ENCODE measurements at places on chromosomes 7 and 10.

- no peak for DNase-seq
These were observed 179.4 kb upstream of the INHBA start for GRCh38 chr7:41882256-41882655.

- DNase-seq, result peak; percentile 85
These were observed 93.4 kb downstream of the DOCK4 start for GRCh38 chr7:112112822-112113255.

DNA sequence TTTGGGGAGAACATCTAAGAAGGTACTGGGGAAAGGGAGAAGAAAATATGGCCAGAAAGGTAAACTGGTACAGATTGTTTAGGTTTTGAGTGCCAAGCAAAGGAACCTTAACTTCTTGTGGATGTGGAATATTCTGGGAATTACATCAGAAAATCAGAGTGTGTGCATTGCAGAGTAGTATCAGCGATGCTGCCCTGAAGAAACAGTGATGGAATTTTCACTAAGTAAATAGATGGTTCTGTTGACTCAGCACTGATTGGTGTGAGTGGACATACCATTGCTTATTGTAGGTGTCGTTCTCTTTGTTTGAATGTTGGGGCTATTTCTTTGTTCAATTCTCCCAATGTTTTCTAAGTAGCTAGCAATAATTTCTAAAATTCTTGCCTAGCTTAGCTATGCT lies 24.4 kb upstream of the AKR1B1 start:
- DNase-seq, result no peak

- DNase-seq, result no peak
These were observed 146.9 kb upstream of the RAB11FIP2 start for GRCh38 chr10:118193642-118194041.

DNA sequence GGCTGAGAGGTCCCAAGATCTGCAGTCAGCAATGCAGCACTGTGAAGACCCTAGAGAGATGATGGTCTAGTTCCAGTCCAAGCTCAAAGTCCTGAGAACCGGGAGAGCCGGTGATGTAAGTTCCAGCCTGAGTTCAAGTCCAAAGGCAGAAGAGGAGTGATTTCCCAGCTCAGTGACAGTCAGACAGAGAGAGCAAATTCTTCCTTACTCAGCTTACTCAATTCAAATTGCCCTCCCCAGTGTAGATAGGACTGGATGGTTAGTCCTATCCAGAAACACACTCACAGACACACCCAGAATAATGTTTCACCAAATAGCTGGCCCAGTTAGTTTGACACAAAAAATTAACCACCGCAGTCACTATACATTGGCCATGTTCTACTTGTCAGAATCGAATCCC lies 185.5 kb upstream of the MYO3A start:
- no peak for DNase-seq

DNA sequence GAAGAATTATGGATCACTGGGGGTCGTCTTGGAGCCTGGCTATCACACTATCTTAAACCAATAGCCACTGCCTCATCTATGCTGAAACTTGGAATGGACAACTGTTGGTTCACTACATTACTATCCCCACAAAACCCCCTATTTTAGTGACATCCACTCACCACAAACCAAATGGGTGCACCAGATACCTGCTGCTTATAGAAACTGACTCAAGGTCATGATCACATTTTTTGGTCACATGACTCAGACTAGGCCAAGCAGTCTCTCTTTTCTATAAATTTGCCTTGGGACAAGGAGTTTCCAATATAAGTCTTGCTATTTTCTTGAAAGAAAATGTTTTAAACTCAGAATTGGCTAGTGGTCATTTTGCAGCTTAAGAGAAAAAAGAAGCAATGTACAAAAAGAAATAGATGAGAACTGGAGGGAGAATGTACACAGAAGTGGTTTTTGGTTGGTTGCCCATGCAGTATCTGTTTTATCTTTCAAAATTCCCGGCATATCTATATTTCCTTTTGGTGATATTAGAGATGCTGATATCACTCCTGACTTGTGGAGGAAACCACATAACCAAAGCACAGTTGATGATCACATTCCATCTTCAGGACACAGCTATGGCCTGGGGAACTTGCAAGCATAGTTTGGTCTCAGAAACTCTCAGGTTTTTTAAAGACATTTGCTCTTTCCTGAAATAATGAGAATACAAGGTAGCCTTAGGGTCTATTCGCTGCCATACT lies 85.2 kb upstream of the CACNA2D1 start:
- DNase-seq, result no peak

DNA sequence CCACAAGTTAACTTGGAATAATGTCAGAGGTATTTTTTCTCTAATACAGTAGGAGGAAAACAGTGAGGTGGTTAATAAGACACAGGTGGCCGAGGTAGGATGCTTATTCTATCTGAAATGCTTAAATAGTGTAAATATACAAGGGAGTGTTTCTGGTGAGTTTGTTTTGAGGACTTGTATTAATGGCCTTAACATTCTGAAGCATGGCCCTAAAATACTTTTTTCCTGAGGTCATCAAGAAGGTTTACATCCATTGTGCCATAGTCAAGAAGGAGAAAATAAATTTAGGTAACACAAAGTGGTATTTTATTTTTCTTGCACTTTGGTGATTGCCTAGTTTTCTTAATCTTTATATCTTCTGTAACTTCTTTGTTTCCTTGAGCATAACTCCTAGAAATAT lies 18.8 kb downstream of the GNAI1 start:
- no peak for DNase-seq

GRCh38 chr7:33258491-33258951 lies 129.2 kb downstream of the BBS9 start:
- DNase-seq, result no peak

- no peak for DNase-seq
These were observed 285.7 kb downstream of the GLRX3 start for GRCh38 chr10:130421909-130422308.

GRCh38 chr10:89357975-89358374 lies 19.9 kb upstream of the IFIT1B start:
- DNase-seq, result no peak

- no peak for DNase-seq
These were observed 15.2 kb downstream of the GRK5 start for GRCh38 chr10:119222537-119222936.

GRCh38 chr10:58179238-58179637 lies 88.5 kb downstream of the IPMK start:
- DNase-seq, result peak; percentile 7

- DNase-seq, result no peak
These were observed 298.2 kb downstream of the GRID1 start for GRCh38 chr10:86068231-86069054.

DNA sequence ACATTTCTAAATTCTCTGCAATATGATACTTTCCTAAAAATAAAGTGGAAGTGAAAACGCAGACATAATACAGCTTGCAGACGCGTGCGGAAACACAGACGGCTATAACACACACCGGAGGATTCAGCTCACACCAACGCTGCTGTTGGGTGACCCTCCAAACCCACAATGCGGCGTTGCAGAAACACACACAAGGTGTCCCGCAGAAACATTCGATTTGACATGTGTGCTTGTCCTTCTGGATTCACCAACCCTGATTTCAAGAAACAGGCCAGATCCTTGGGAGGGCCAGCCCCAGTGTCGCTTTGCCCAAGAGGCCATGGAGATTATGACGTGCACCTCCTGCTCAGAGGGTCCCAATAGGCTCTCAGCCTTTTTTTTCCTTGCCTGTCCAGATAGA lies 136.7 kb upstream of the TCERG1L start:
- DNase-seq, result no peak

DNA sequence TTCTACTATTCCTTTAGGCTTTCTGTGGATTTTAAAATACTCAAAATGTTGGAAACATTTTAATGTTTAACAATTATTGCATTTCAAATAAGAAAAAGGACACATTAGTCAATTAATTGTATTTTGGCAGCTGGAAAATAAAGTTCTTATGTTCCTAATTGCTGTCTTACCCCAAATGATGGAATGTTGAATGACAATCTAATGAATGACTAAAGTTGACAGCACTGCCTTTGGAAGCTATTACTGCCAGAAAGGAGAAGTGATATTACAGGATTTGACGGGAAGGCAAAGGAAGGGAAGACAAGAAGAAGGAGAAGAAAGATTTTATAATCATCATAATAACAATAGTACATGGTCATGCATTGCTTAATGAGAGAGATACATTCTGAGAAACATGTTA lies 23.4 kb upstream of the TMEM229A start:
- DNase-seq, result no peak

DNA sequence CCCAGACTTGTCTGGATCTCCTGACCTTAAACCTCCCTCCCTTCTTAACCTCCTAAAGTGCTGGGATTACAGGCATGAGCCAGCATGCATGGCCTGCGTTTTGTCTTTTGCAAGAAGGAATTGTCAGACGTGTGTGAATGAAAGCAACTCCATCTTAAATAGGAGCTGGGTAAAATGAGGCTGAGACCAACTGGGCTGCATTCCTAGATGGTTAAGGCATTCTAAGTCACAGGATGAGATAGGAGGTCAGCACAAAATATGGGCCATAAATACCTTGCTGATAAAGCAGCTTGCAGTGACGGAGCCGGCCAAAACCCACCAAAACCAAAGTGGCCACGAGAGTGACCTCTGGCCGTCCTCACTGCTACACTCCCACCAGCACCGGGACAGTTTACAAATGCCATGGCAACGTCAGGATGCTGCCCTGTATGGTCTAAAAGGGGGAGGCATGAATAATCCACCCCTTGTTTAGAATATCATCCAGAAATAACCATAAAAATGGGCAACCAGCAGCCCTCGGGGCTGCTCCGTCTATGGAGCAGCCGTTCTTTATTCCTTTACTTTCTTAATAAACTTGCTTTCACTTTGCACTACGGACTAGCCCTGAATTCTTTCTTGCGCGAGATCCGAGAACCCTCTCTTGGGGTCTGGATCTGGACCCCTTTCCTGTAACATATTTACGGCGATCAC lies 41.2 kb upstream of the SDK1 start:
- DNase-seq, result no peak

Measured in COLO829 (cell line).